ENCODE measurements at places on chromosomes 5 and 9.

GRCh38 chr9:125150349-125151245, 7.3 kb upstream of the SCAI start:
- DNase-seq: no peak

DNA sequence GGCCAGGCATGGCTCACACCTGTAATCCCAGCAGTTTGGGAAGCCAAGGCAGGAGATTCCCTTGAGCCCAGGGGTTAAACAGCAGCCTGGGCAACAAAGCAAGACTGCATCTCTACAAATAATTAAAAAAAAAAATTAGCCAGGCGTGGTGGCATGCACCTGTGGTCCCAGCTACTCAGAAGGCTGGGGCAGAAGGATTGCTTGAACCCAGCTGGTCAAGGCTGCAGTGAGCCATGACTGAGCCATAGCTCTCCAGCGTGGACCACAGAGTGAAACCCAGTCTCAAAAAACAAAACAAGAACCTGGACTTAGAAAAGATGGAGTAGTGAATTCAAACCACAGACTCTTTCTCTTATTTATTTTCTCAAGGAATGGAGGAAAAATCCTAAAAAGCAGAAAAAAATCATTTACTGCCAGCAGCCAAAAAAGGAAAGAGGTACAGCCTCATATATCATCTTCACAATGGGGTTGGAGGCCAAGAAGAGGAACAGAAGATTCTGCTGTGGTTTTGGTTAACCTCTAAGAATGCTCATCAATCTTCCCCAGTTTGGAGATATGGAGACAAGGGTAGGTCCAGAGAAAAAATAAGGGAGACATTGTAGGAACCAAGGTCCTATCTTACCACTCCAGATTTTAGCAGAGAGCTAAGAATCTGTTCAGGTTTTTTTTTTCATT, 40.0 kb upstream of the MYO10 start:
- no peak for DNase-seq

- DNase-seq: no peak
These were observed 16.8 kb downstream of the ABCA1 start for GRCh38 chr9:104911032-104911607.

GRCh38 chr5:125276096-125276495, 529.7 kb upstream of the ZNF608 start:
- no peak for DNase-seq

GRCh38 chr9:116154334-116154975, 864 bp downstream of the PAPPA start:
- no peak for DNase-seq

DNA sequence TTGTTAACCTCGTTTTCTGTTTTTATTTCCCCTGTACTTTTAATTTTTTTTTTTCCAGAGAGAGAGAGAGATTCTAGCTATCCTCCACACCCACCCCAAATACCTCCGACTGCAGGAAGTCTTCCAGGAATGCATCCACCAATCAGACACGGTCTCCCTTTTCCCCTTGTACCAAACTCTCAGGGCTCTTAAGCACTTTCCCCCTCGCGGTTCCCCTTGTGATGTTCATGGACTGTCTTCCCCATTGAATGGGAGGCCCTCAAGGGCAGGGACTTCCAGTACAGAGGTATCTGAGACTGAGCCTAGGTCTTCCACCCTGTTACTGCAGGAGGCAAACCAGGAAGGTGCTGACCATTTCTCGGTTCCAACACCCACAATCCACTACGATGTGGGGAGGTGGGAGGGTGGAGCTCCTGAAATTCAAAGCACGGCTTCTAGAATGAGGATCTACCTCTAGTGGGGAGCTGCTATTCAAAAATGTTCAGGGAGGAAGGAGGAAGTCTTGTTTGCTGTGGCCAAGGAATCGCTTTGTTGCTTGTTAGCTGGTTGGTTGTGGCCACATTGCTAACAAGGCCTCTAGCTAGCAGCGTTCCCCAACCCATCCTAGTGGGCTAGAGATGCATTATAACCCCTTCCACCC, 37.5 kb upstream of the PTGS1 start:
- no peak for DNase-seq

GRCh38 chr5:16671208-16671607, 54.4 kb upstream of the RETREG1 start:
- DNase-seq: no peak

- no peak for DNase-seq
These were observed 93.4 kb upstream of the PTCH1 start for GRCh38 chr9:95610006-95610785.

DNA sequence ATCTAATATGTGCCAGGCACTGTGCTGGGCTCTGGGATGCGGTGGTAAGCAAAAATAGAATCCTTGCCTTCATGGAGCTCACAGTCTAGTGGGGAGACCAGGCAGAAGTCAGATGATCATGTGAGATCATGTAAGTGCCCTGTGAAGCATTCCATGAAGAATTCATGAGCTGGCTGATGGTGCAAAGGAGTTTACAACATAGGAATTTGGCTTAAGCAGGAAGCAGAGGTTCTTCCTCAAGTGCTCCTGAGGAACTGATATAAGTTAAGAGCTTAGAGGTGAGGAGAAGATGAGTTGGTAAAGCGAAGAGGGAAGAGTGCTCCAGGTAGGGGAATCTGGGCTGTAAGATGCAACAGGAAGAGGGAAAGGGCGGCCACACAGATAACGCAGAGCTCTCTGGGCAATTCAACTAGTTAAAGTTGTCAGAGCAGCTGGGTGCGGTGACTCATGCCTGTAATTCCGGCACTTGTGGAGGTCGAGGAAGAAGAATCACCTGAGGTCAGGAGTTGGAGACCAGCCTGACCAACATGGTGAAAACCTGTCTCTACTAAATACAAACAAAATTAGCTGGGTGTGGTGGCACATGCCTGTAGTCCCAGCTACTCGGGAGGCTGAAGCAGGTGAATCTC, 78.5 kb upstream of the SPATA31D4 start:
- DNase-seq: no peak

DNA sequence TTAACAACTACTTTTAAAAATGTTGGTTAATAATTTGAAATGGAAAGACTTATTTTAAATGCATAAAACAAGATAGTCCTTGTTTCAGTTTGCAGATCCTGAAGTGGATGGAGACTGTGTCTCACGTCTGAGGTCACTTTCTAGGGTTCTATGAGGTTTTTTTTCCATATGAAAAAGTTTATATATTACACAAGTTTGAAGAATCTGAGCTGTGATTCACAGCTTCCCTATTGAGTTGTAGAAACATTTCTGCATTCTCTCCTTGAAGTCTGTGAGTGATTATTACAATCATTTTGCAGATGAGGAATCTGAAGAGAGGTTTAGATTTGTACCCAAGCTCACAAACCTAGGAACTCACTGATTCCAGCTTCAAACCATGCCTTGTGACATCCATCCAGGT, 442.5 kb upstream of the KLF4 start:
- no peak for DNase-seq

DNA sequence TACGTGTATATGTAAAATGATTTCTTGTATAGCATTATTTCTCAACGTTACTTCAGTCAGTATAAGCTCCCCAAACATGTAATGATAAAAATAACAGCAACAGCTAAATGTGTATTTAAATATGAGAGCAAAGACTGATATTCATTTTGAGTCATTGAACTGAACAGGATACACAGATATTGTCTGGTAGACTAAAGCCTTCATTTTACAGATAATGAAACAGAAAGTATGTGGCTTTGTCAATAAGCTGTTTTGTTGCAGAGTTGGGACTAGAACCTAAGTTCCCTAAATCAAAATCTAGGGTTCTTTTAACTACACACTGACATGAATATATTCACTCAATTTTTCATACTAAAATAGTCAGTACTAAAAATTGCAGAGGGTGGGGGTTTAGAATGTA, 80.4 kb upstream of the MARCHF11 start:
- no peak for DNase-seq

GRCh38 chr5:104018299-104018698, 455.7 kb upstream of the NUDT12 start:
- DNase-seq: no peak

- DNase-seq: no peak
These were observed 29.2 kb upstream of the DNAH5 start for GRCh38 chr5:13973724-13974123.

GRCh38 chr5:142003266-142003800, 9.5 kb downstream of the GNPDA1 start:
- DNase-seq: no peak

- DNase-seq: no peak
These were observed 20.2 kb upstream of the SMIM15 start for GRCh38 chr5:61182449-61182848.

GRCh38 chr5:109857405-109858031, 167.8 kb downstream of the MAN2A1 start:
- no peak for DNase-seq

DNA sequence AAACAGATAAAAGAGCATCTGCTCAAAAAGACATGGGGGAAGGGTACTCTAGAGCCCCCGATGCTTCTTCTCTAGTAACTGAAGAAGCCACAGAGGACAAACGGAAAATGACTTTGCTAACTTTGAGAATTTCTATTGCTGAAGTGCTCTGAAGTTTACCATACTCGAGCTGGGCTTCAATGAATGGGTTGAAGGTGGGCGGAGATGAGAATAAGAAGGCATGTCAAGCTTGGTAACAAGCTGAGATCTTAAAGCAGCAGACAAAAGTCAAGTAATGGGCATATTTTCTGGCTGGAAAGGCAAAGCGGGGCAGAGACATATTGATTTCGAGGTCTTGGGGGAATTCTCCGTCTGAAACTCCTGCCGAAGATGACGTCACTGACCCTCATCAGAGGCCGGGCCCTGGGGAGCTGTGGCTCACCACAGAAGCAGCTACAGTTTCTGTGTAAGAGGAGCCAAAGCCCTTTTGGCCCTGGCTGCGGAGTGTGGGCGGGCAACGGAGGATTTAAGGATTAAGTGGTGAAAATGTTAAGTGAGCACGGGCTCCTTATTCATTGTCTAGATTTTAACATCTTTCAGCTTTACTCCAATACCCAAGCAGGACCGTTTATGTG, 115.8 kb upstream of the SLIT3 start:
- no peak for DNase-seq

DNA sequence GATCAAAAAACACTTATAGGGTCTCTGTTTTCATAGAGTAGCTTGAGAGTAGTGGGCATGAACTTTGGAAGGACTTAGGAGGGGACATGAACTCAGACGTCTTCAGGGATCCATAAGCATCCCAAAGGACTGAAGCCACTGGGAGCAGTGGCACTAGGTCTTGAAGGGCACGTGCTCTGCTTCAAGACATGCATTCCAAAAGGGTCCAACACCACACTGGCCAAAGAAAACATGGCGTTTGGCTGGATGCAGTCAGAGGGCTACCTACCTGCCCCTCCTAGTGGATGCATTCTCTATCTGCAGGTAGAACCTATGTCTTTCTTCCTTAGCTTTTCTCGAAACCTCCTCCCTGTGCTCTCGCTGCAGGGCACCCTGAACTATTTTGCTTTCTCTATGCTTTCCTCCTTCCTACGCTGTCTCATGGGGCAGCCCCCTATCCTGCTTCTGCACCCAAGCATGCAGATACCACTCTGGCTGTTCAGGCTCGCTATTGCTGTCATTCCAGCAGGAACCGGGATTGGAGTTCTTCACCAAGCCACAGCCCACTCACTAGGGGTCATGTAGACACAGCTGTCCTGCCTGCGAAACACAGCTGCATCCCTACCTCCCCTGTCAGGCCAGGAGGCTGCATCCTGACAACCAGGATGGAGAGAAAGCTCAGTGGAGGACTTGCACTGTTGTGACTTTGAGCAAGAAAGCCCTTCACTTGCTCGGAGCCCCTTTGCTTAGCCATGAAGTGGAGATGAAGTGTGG, 11.9 kb downstream of the FAM240B start:
- DNase-seq: no peak

- no peak for DNase-seq
These were observed 405.1 kb upstream of the ADAMTSL1 start for GRCh38 chr9:18068900-18069299.

DNA sequence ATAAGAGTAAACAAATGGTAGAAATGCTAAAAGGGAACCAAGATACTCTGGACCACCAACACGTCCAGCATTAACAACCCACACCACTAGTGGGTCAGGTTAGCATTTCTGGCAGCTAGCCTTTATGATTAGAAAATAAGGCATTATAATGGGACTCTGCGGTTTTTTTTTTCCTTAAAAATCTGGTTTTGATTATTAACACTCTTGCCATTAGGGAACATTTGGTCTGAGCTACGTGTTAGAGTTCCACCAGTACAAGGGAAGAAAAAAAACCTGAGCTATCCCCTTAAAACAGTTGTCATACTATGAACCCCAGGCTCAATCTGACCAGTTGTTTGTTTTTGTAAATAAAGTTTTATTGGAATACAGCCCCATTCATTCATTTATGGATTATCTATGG, 110.4 kb downstream of the NTRK2 start:
- no peak for DNase-seq

DNA sequence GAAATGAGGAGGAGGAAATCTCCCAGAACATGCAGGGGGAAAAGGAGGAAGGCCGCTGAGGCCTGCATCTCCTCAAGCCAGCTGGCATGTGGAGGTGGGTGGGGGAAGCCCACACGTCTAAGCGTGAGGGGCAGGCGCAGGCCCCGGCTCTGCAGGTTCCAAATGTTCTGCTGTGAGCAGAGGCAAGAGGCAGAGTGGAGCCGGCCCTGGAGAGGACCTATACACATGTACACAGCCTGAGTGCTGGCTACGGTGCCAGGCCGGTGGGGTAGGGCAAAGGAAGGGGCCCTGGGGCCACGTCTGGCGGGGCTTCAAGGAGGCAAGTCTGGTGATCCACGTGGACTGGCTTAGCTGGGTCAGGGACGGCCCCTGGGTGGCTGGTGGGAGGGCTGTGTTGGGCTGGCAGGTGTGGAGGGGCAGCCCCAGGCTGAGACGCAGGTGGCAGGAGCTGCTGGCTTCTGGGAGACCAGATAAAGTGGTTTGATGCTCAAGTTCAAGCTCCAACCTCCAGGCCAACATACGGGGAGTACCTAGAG, 26.4 kb downstream of the LPCAT1 start:
- DNase-seq: no peak

DNA sequence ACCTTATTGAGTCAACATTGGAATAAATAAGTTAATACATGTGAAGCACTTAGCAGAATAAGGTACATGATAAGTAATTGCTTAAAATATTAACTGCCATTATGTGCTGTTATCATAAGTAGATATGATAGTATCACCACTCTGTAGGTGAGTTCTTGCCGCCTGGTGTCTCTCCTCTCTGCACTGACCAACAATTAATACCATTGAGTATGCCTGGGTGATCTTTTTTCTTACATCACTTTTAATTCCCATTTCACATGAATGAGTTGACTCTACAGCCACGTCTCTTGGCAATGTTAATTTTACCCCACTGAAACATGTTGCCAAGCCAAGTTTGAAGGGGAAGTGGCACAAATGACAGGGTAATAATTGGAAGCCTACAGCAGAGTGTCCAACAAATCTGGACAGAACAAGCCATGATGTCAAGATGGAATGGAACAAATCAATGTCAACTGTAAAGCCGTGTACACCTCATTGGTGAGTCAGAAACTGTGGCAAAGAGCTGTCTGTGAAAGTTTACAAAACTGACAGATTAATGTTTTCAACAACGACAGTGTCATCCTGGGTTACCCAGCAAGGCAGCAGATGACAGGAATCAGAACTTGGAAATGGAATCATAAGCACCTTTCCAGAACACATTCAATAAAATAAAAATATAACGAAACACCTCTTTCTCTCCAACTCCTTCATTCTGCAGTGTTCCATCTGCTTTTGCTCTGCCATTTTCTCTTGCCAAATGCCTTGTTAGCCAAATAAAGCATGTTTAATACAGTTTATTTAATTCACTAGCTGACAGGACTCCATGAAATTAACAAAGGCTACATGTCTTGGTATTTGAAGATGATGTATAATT, 330.9 kb downstream of the CTNND2 start:
- DNase-seq: no peak

- no peak for DNase-seq
These were observed 4.8 kb downstream of the OTP start for GRCh38 chr5:77633709-77634108.
